A172 (cell line): ENCODE measurements at places on chromosomes 6 and 20.
A peak's percentile ranks its signal among the peaks of the same experiment; 100 is the strongest.

GRCh38 chr20:8530022-8530421 lies 398.0 kb downstream of the PLCB1 start:
- DNase-seq = no peak

GRCh38 chr20:47784599-47785310 lies 526 bp downstream of the SULF2 start:
- peak; percentile 30 for DNase-seq

- peak; percentile 50 for DNase-seq
Observed at GRCh38 chr20:21615617-21616080, 89.8 kb upstream of the PAX1 start.

GRCh38 chr6:128657181-128657580 lies 136.8 kb upstream of the PTPRK start:
- DNase-seq = peak; percentile 25
